Activated CD4-positive, alpha-beta T cell treated with anti-CD3 and anti-CD28 coated beads, Interleukin-2, amount 50 U/mL, for 24 hours (primary cell): ENCODE measurements at places on chromosomes 6 and 20.

DNA sequence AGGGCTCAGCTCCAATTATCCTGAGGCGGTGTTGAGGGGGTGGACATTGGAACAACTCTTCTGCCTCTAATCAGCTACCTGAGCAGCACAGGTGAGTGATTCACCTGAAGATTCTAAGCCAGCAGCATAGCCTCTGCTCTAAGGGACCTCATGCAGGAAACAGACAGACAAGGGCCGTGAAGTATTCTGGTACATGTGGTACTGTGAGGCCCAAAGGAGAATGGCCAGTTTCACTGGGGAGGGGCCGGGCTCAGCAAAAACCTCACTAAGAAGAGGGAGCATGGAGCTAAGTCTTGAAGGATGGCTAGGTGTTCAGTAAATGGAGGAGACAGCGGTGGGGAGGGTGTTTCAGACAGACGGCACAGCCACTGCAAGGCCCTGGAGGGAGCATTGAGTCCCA lies 58.5 kb upstream of the CCDC167 start:
- no peak for DNase-seq

DNA sequence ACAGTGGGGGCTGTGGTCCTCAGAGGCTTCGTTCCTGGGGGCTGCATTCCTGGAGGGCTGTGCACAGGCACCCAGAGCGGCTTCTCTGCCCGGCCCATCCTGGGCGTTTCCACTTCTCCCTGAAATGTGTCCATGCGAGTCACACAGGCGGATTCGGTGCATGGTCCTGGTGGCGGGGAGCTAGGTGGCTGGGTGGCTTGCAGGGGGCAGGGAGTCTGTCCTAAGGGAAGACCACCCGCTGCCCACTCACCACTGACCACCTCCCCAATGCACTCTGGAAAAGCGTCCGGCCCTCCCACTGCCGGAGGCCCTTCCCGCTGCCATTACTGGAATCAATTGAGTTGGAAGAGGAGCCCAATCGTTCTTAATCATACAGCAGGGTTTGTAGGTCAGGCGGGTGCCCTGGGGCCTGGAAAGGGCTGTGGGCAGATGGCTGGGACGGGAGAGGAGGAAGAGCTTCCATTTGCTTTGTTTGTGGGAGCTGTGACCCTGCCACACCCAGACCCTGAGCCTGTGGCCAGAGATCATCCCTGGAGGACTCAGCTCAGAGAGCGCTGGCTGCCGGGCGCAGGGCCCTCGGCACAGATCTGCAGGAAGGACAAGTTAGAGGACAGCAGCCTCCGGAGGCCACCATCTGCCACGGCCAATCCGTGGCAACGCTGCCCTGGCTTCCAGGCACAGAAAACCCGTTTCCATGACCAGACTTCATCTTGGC lies 6.4 kb downstream of the CHRNA4 start:
- DNase-seq: no peak

DNA sequence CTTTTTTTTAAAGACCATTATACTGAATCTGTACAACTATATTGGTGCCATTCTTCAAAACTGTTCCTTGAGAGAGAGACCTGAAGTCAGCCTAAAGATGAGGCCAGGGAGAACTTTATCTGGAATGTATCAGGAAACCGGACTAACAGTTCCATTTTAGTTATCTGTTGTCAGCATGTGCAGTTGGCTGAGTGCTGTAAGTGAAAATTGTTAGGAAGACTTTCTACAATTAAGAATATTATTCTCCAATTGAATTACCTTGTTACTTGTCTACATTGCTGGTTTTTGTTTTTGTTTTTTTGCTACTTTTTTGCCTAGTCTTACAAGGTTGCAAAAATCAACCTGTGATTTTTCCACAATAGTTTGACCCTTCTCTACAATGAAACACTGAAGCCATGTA lies 7.5 kb downstream of the CEP57L1 start:
- DNase-seq: no peak

- DNase-seq: no peak
These were observed 4.8 kb upstream of the ADGB start for GRCh38 chr6:146593986-146594385.

- DNase-seq: no peak
These were observed 31.5 kb downstream of the TRAF3IP2 start for GRCh38 chr6:111573892-111574797.

DNA sequence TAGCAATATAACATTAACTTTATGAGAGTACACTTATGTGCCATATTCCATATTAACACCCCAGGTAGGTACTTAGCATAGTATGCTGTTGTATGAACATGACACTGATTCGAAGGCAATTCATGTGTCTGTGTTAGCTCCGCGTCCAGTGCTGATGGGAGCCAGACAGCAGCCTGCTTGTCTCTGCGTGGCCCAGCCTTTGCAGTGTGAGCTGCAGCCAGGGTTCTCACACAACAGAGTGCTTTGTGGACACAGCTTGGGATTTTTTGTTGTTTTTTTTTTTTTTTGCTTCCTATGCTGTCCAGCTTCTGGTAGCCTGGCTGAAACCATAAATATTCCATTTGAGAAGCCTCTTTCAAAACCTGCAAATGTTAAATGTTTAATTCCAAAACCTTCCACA lies 350.9 kb downstream of the SMOC2 start:
- DNase-seq: no peak

DNA sequence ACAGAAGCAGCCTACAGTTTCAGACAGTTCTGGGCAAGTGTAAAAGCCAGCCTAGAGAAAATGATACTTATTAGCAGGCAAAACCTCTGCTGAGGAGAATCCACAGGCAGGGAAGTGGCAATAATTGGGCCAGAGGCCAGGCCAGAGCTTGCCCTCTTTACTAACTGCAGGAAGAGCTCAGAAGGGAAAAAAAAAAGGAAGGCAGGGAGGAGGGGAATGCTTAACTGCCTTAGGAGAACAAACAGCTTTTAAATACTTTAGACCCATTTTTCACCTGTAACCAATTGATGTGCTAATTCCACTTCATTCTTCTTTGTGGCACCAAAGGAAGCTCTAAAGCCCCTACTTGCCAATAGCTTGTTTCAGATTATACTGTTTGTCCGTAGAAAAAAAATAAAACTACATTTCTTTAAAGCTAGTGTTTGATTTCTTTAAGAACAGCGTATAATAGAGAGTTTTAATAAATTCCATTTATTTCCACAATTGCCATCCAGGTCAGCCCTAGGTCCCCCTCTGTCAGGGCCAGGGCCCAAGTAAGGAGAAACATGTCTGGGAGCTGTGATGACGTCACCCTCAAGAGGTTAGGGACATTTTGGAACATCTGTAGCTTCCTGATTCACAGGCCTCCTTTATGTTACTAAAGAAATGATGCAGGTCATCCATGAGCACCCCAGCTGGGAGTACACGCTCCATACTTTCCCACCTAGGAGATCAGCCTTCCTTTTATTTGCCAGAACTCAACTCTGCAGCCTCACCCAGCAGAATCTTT lies 384.3 kb downstream of the CDC5L start:
- DNase-seq: no peak

- no peak for DNase-seq
These were observed 245.2 kb downstream of the ADGRB3 start for GRCh38 chr6:68880050-68880813.

GRCh38 chr20:14477125-14477524 lies 139.7 kb upstream of the FLRT3 start:
- DNase-seq: no peak

DNA sequence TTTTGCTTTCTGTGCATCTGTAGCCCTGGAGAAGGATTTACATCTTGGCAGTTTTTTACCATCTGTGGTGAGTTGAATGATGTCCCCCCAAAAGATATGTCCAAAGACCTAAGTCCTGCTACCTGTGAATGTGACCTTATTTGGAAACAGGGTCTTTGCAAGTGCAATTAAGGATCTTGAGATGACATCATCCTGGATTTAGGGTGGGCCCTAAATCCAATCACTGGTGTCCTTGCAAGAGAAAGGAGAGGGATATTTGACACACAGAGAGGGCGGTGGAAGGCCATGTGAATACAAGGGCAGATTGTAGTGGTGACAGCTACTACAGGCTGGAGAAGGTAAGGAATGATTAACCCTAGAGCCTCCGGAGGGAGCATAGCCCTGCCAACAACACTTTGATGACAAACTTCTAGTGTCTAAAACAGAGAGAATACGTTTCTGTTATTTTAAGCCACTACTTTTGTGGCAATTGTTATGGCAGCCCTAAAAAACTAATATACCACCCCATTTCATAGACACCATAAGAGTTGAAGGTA lies 35.1 kb downstream of the MKKS start:
- DNase-seq: no peak

DNA sequence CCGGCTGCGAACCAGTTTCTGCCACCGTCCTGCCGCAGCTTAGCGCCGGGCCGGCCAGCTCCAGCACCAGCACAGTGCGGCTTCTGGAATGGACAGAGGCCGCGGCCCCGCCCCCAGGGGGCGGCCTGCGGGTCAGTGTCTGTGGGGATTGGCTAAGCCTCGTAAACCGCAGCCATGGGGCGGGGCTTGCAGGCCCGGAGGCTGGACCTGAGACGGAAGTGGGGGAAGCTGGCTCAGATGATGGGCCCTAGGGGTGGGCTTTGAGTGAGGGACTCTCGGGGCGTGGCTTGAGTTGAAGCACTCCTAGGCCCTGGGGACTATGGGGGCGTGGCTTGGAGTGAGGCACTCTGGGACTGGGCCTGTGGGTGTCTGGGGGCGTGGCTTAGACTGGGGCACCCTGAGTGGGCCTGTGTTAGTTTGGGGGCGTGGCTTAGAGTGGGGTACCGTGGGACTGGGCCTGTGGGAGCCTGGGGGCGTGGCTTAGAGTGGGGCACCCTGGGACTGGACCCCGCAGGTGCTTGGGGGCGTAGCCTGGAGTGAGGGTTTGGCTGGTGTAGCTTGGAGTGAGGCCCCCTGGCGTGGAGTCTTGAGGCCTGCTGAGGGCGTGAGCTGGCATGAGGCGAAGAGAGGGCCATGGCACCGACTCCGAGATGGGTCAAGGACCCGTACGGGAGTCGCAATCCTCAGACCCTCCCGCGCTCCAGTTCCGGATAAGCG lies 6.6 kb downstream of the L3MBTL1 start:
- DNase-seq: peak; percentile 68
